ENCODE measurements at places on chromosomes 3 and 15. TPM values are rescaled to one million over a fixed set of nuclear protein-coding genes. Genes with fewer than 3 reads are reported as not detected.

Gene TIPIN
- 15.2 TPM for total RNA-seq

Gene DUOXA1
- total RNA-seq: not detected

Gene PODXL2
- total RNA-seq: 2.0 TPM

Gene TLR9
- under 0.01 TPM for total RNA-seq

Gene DUOXA2
- not detected for total RNA-seq

Gene LIPC
- 0.37 TPM for total RNA-seq

Gene C2CD4B
- total RNA-seq: 0.25 TPM

Gene AHSG
- not detected for total RNA-seq

Gene UBA3
- total RNA-seq: 88.2 TPM

Gene CCDC191
- total RNA-seq: 1.2 TPM

Gene SLC22A14
- total RNA-seq: not detected

Gene MCF2L2
- 0.66 TPM for total RNA-seq

Gene LRRC34
- 11.1 TPM for total RNA-seq

Gene CLDN11
- total RNA-seq: 264 TPM

Gene ELP6
- total RNA-seq: 28.5 TPM

Data from uterine smooth muscle cell (primary cell).